ENCODE measurements at places on chromosomes 3 and 15.

GRCh38 chr3:108133858-108134554, 43.2 kb upstream of the CD47 start:
- no peak for DNase-seq

DNA sequence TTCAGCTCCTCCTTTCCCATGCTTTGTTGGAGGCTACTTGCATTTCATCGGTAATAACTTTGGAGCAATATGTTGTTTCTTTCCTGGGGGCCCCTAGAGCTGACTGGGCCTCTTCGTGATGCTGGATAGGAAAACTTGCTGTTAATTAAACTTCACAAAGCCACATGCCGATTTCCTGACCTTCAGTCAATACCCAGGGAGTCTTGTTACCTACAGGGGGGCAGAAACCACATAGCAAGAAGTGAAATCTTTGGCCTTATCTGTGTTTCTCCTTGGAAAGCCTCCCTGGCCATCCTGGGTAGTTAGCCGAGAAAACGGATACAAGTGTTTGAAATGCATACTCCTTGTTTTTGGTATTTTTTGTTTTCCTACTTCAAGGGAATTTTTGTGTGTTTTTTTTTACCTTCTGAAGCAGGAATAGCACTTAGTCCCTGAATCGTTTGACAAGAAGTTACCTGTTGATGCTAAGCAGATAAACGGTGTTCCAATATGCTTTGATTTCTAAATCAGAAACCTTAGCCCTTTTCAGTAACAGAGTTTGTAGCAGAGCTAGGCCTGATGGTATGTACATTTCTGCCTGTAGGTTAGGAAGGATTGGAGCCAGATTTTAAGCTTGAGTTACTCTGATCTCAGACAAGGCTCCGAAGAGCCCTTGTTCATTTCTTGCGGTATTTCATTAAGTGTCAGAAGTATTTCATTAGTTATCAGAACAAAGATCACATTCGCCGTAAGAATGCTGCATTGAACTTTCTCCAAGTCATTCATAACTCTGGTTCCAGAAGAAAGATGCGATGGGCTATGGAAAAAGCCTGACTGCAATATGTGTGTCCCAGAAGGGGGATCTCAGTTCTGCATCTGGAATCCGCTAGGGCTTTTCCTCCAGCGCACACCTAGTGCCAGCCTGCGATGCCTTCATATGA, 111.5 kb downstream of the THSD4 start:
- no peak for DNase-seq

GRCh38 chr15:92184142-92184541, 209.5 kb upstream of the ST8SIA2 start:
- DNase-seq, result peak; percentile 70

GRCh38 chr3:194592798-194593752, 40.1 kb downstream of the TMEM44 start:
- no peak for DNase-seq

DNA sequence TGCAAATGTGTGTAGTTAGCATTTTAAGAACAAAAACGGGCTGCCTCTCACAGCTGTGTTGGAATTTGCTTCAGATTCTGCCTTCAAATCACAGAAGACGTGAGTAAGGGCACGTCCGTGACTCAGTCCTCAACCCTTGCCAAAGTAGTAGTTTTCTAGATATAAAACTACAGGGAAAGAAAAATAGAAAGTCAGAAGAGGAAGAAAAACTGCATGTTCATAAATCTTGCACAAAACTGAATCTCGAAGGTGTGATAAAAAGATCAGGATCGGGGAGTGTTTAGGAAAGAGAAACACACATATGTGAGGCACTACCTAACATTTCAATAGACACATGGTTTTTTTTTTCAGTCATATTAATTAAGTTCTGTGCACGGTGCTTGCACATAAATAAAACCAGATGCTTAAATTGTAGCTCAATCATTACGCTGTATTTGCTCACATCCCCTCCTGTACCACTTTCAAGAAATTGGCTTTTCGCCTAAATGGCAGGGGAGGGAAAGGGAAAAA, 71.7 kb downstream of the P3H2 start:
- no peak for DNase-seq

DNA sequence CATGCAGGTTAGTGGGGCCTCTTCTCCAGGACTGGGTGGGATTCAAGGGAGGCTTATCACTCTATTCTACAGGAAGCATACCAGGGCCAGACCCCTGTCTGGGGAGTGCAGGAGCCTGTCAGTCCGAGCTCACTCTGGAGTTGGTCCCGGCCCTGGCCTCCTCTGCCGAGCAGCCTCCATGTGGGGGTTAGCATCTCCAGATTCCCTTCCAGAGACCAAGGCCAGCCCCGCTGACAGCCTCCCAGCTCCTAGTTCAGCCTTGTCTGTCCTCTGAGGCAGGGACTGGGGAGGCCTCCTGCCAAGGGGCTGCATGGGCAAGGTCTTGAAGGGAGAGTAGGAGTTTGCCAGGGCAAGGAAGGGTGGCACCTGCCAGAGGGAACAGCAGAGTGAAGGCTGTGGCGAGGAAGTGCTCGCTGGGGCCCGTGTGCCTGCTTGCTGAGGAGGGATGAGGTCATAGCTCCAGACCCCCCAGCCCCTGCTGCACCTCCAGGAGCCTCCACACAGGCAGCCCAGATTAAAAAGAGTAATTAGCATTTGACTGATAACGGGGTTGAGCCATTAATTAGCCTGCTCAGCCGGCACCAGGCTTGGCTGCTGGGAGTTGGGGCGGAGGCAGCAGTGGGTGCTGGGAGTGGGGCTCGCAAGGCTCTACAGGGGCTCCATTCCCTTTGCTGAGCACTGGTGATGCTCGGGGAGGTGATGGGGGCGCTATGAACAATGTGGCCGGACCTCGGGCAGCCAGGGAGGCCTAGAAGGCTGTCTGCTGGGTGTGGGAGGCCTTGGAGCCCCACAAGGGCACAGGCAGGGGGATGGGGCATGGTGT, 54.3 kb downstream of the DNAJB8 start:
- DNase-seq, result no peak

- DNase-seq, result no peak
Observed at GRCh38 chr15:75025107-75025506, 1.7 kb downstream of the PPCDC start.

All from NCI-H524 (cell line).